Right lobe of liver (tissue), 6 donors: ENCODE measurements at places on chromosomes 13 and 19.

GRCh38 chr13:31739226-31739625 is at the start of gene RXFP2:
Gene RXFP2 (plus strand): TSS chr13:31739526. CDS start chr13:31739613, 87 bp downstream.
- DNase-seq, result no peak

- no peak for DNase-seq
Measured at GRCh38 chr13:48600374-48601364, 53.1 kb upstream of the CYSLTR2 start.

DNA sequence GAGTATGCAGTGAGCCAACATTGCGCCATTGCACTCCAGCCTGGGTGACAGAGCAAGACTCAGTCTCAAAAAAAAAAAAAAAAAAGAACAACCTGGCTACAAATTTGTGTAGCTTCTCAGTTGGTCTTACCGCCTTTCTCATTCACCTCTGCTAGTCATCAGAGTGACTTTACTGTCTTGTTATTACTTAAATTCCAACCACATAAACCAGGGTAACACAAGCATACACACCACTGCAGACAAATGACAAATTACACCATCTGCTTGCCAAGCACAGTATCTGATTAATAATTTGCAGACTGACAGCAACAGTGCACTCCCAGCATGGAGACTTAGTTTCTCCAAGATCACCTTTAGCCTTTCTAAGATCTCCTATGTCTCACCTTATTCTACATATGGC is 11.0 kb downstream of the ZNF14 start:
- no peak for DNase-seq

DNA sequence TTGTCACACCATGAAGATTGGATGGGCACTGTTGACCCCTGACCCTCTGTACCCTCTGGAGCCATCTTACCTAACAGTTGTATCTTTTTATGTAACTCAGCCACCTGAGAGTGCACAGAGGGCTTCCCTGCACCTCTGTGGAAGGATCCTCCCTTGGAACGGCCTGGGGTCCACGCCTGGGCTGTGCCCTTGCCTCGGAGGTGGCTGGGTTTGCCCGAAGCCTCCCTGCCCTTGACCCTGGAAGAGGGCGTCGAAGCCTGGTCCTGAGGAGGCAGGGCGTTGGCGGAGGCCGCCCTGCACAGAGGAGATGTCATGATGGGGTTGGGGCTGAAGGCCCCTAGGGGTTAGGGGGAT is 241 bp downstream of the ODAD3 start:
- DNase-seq, result no peak

- DNase-seq, result no peak
Measured at GRCh38 chr13:107742544-107742943, 472.8 kb downstream of the LIG4 start.

DNA sequence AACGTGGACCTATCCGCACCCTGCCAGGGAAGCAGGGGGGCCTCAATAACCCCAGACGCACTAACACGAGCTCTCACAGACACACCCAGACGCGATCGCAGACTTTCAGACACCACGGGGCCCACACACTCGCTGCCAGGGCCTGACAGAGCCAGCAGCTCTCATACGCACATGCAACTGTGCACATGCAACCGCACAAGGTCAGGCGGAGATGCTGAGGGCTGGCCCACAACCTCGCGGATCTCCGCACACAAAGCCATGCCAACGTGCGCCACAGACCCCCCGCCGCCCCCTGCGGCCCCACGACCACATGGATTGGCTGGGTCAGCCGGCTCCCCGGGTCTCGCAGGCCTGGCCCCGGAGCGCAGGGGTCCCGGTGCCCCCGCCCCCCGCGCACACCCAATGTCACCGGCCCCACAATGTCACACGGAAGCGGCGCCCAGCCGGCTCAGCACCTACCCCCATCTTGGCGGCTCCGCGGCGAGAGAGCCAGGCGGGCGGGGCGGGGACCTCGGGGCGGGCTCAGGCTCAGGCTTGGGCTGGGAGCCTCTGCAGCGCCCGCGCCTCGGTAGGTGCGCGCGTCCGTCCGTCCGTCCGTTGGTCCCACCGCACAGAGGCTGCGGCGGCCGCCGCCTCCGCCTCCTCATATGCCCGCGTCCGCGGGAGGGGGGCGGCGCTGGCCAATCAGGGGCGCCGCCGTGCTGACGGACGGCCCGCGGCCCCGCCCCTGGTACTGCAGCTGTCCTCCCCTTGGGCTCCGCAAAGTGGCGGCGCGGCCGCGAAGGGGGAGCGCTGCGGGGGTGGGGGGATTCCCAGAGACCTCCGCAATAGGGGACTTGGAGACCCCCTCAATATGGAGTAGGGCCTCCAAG is at the start of gene ATP1A3:
ATP1A3 (minus strand) TSS at position 619 of the 872 bp plus-strand sequence; CDS start at position 465, 154 bp downstream.
- DNase-seq, result no peak

GRCh38 chr13:21011378-21011777 is 50.0 kb downstream of the LATS2 start:
- no peak for DNase-seq

DNA sequence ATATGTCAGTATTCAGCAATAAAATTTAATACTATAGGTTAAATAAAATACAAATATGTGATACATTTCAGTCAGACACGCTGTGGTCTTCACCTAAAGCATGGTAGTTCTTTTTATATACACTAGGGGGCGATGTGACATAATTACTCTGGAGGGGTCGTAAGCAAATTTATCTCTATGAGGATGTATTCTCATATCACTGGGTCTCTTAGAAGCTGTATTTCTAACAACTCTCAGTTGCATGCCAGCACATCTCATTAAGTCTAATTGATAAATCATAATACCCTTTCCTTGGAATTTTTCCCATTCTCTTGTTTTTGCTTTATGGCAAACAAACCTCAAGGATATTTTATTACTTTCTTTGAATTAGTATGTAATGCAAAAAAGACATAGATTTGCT is 3.9 kb upstream of the PCDH17 start:
- DNase-seq, result no peak

- DNase-seq, result no peak
Measured at GRCh38 chr13:48449656-48450055, 36.7 kb upstream of the LPAR6 start.

- DNase-seq, result no peak
Measured at GRCh38 chr19:17764348-17764747, 13.1 kb downstream of the FCHO1 start.

DNA sequence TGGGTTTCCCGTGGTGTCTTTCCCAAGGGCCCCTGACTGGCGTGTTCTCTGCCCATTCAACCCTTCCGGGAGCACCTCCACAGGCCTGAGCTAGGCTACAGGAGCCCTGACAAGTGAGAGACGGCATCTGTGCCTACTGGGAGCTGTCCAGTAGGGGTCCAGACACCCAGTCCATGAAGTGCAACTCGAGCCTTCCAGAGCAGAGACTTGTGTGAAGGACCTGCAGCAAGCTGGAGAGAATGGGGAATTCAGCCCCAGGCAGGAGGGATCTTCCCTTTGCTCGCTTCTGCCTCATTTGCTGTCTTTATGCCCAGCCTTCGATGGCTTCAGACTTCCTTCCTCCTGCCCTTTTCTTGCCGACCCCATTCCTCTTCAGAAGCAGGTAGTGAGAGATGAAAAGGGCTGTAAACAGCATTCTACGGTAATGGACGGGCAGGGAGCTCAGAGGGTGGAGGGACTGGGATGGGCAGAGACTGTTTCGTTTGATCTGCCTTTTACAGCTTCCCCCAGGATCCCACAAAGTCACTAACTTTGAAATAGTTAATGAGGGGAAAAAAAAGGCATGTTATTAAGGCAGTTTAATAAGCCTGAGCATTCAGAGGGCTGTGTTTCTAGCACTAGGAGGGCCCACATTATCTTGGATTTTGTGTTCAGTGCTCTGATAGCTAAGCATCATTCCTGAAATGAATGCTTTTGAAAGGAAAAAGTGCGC is 327.6 kb downstream of the FGF9 start:
- no peak for DNase-seq

- no peak for DNase-seq
Measured at GRCh38 chr19:38430931-38431330, 2.6 kb upstream of the RYR1 start.

- DNase-seq, result no peak
Measured at GRCh38 chr19:35736913-35737886, 5.1 kb downstream of the IGFLR1 start.

GRCh38 chr13:44972956-44973581 is 16.2 kb downstream of the NUFIP1 start:
- no peak for DNase-seq

DNA sequence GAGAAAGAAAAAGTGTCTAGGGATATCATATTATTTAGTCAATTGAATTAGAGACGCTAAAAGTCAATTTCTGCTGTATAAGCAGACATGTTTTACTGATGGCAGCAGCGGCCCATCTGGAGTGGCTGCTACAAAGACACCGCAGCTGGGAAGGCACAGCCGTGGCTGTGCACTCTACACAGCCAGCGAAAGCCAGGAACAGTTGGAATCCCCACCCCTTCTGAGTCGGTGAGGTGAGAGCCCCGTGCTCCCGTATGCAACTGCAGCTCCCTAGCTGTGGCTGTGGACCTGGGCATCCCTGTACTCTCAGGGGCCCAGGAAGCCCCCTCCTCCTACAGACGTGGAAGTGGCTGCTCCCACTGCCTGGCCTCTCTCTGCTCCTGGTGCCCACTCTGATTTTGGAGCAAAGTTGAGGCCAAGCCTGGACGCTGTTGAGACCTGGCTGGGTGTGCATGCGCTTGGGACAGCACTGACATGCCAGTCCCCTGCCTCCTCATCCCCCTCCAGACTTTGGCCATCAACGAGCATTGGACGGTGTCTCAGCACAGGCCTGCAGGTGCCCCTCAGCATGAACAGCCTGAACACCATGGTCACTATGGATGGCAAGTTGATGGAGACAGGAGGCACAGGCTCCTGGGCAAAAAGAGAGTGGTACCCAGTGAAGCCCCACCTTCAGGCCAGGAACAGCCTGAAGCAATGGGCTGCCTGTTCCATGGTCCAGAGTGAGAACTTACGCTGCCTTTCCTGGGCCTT is 944.0 kb upstream of the MIR17HG start:
- no peak for DNase-seq

GRCh38 chr13:24632382-24633121 is 47.7 kb upstream of the ATP12A start:
- DNase-seq, result no peak

DNA sequence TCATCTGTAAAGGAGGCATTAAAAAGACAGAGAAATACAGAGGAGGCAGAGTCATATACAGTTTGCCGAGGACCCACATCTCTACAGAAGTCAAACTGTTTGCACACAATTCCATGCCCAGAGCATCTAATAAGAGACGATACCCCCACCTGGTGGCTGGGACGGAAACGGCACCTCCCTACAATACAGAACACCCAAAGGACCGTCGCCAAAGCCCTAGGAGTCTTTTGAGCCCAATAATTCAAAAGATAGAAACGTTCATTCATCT is 703 bp upstream of the PLEKHG2 start:
- peak; percentile 87 for DNase-seq

GRCh38 chr13:34591129-34591528 is 350.9 kb upstream of the NBEA start:
- DNase-seq, result no peak
